ENCODE measurements at places on chromosomes 16 and 17.

- DNase-seq, result no peak
Measured at GRCh38 chr17:73360961-73361761, 49.4 kb upstream of the CDC42EP4 start.

DNA sequence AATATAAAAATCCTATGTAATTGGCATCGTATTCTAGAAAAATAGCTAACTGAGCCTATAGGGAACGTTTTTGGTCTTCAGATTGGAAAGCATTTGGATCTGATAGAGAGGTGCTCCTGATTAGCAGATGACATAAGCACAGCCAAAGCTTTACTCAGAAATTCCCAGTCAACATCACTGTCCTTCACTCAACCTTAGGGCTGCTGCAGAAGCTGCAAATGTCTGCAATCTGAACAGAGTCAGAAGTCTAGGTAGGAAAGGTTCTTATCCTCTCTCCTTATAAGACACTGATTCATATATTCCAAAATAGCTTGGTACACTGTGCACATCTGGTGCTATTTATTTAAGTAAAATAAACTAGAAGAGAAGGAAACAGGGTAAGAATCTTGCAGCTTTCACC is 19.2 kb downstream of the STRADA start:
- no peak for DNase-seq

DNA sequence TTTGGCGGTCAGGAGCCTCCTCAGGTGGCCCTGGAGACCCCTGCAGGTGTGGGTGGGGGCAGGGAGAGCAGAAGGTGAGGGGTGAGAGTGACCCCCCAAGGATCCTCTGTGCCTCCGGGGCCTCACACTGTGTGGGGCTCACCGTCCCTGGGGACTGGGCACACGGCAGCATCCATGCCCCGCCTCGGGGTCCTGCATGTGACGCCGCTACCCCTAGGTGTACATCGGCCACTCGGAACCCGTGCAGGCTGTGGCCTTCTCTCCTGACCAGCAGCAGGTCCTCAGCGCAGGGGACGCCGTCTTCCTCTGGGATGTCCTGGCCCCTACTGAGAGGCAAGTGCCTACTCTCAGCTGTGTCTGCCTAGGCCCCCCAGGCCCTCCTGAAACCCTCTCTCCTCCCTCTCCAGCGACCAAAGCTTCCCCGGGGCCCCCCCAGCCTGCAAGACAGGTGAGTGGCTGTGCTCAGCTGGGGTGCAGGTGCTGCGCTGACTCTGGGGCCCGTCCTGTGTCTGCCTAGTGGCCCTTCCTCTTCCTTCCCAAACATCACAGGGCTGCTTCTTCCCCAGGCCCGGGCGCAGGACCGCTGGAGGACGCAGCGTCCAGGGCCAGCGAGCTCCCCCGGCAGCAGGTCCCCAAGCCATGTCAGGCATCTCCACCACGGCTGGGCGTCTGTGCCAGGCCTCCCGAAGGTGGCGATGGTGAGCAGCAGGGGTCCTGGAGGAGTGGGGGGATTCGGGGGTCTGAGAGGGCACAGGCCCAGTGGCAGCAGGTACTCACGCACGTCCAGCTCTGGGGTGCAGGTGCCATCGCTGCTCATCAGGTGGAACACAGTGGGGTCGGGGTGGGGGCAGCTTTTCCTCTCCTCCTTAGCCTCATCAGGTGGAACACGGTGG is 9.0 kb upstream of the RHOT2 start:
- no peak for DNase-seq

- DNase-seq, result no peak
Measured at GRCh38 chr17:59914274-59914854, 21.4 kb downstream of the RPS6KB1 start.

DNA sequence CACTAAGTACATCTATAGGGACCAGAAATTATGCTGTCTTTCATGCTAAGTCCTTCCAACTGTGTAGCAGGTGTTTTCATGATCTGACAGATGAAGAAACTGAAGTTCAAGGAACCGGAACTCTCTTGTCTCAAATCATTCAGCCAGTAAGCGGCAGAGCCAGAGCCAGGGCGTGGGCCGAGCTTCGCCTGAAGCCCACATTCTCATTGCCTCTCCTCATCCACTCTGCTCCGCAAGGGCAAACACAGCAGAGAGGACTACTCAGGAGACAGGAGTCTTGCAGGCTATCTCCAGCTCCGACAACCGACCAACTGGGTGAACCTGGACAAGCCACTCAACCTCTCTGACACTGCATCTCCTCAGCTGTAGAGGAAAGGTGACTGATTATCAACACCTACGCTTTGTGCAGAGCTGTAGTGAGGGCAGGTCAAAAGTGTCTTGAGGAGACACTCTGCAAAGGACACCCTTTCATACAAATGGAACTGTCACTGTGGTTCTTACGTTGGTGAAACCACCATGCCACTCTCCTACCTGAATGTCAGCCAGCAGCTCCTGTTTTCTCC is 72.9 kb downstream of the CYTH1 start:
- no peak for DNase-seq

- no peak for DNase-seq
Measured at GRCh38 chr17:81230043-81230820, 7.5 kb upstream of the CEP131 start.

GRCh38 chr17:76452127-76452659 is 759 bp downstream of the UBE2O start:
- no peak for DNase-seq

GRCh38 chr16:49662569-49662968 is 193.3 kb downstream of the ZNF423 start:
- DNase-seq, result no peak

DNA sequence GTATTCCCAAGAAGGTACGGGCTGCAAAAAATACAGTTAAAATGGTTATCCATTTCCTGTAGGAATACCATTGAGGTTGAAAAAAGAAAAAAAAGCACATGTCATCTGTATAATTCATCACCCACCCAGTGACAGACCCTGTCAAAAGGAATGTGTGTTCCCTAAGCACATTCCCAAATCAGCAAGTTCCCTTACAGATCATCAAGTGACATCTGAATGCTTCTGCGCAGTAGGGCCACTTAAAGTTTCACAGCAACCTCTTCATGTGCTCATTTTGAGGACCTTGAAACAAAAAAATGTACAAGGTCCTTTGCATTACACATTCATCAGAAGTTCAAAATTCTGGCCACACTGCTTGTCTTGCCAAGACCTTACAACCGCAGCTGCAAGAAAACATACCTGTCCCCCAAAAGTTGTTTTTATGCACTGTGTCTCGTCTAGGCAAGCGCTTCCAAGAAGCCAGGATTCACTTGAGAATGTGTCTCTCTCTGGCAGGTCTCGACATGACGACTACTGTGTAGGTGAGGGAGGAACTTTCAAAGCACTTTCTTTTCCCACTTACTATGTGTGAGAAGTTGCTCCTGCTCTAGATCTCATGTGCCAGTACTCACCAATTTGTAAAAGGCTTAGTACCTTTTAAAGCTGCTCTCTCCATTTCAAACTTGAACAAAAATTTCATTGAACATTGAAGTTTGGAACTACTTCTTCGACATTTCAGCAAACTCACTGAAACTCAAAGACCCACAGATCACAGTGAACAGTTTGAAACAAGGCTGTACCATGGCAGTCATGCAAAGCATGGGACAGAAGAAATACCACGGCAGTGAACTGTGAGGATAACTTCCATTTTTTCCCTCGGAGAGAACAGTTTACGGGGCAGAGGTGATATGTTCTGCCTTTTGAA is 4.3 kb upstream of the POLG2 start:
- no peak for DNase-seq

GRCh38 chr17:70938336-70938735 is 769.0 kb downstream of the KCNJ2 start:
- DNase-seq, result no peak

- no peak for DNase-seq
Measured at GRCh38 chr16:28219282-28219681, 7.5 kb upstream of the XPO6 start.
